ENCODE measurements at places on chromosomes 7 and 10.

DNA sequence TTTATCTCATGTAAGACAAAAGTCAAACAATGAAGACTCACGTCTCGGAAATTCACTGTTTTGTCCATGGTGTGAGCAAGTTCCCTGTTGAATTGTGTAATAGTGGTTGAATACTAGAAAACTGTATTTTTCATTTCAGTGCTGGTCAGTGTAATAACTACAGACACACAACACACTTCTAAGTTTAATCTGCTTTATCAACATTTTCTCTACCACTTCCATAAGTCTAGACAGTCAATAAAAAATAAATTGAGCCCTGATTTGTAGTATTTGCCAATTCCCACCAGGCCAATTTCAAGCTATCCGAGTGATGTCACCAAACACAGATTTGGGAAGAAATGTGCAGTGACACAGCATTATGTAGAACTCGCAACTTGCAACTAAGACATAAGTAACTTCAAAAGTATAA lies 81.9 kb downstream of the GPR141 start:
- no peak for DNase-seq

- no peak for DNase-seq
Observed at GRCh38 chr7:83850941-83851340, 202.0 kb upstream of the SEMA3E start.

- DNase-seq: no peak
Observed at GRCh38 chr10:32041290-32042028, 14.8 kb downstream of the KIF5B start.

DNA sequence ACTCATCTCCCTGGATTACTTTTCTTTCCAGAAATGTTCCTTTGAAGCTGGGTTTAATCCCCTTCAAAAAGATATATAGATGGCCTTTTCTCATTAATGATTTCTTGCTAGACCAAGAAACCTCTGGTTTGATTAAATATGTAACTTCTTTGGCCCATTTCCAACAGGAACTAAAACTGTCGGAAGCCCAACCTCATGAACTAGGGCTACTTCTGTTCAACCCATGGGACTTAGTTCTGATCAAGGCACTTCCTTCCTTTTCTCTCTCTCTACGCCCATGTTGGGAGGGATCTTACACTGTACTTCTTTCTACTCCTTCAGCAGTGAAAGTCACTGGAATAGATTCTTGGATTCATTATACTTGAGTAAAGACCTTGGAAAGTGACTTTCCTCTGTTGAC lies 83.6 kb downstream of the TMEM106B start:
- DNase-seq: no peak

- DNase-seq: no peak
Observed at GRCh38 chr10:12348294-12348869, 965 bp upstream of the CAMK1D start.

DNA sequence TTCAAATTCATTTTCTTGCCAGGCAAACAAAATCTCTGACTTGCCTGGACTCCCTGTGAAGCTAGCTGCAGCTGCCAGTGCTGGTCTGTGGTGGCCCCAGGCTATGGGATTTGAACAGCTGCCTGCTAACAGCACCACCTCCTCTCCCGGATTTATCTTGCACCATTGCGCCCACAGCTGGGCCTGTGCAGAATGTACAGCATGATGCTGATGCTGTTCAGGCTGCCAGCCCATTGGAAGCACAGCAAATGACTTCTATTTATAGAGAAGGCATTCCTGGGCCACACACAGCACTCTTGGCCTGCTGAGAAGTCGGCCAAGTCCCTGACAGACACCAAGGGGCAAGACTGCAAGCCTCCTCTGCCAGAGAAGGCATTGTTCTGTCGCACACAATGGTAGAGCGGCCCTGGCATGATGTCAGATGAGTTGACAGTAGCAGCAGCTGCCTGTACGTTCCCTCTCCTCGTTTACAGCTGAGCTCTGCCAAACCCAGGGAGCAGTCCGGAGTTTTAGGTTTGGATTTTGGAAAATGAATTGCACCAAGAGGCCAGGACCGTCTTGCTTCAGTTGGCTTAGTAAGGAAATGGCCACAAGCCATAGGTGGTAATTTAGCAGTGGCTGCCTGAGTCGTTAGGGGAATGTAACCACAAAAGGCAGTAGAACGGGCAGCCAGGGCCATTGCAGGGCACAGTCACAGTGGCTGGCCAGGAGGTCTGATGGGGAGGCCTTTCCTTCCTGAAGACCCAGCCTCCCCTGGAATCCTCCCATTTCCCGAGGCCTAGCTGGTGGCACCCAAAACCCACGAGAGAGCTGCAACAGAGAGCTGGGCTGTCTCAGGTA lies 38.5 kb downstream of the MTURN start:
- DNase-seq: no peak

Measured in T-helper 2 cell treated with Interferon-gamma antibody and Interleukin-4, amounts not matched to agents 5 μg/mL and 100 μg/mL, for 36 hours (primary cell).